Thymus (tissue), 14 donors: ENCODE measurements at places on chromosomes 4 and X.

DNA sequence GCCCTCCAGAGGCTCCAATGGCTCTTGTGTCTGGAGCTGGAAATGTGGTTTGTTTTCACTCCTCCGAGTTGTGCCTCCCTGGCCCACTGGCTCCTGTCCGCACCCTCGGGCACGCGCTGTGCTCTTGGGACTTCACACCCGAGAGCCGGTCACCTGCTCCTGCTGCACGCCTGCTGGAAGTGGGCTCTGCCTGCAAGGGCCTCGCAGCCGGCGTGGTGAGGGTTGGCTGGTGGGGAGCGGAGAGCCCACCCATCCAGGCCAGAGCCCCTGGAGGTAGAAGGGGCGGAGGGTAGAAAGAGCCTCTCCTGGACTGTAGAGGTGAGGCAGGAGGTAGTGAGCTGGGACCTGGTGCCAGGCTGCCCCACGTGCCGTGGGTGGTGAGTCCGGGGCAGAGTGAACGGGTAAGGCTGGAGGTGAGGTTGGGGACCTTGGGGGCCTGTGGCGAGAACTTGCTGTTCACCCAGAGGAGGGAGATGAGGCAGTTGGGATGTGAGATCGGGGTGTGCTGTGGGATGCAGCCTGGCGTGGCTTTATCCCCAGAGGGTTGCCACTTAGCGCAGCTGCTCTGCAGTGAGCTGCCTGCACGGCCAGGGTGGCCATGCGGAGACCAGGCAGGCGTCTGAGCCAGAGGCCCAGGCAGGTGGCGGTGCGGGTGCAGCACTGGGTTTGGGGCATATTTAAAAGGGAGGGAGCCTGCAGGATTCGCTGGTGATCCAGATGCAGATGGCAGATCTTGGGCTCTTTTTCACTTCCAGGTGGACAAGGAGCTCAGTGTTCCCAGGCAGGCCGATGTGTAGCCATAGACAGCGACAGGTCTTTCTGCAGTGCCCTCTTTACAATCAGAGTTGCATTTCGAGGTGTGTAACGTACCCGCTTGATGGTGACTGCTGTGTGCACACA, 48.8 kb downstream of the PCGF3 start:
- DNase-seq, result no peak

GRCh38 chrX:49277535-49277830, 7.9 kb downstream of the PPP1R3F start:
- DNase-seq, result no peak

DNA sequence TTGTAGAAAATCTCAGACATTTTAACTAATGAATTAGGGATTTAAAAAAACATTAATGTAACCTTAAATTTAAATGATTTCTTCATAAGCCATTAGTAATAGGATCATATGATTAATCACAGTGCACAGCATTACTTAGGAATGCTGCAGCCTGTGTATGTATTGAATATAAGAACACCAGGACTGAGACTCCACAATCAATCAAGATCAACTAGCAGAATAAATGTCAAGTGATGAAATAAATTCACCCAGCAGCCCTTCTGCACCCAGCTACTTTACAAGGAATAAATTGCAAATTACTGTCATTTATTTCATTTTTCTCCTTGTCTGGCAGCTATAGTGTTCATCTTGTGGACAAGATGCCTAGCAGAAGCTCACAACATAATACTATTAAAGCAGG, 46.5 kb downstream of the NEIL3 start:
- DNase-seq, result no peak

GRCh38 chr4:154858166-154858565, 77.1 kb downstream of the RBM46 start:
- no peak for DNase-seq

GRCh38 chrX:141405486-141405852, 163.2 kb upstream of the SPANXC start:
- no peak for DNase-seq

GRCh38 chr4:89645482-89645881, 191.5 kb downstream of the SNCA start:
- DNase-seq, result no peak

- DNase-seq, result no peak
Measured at GRCh38 chr4:159370286-159370685, 267.4 kb downstream of the RAPGEF2 start.

- no peak for DNase-seq
Measured at GRCh38 chr4:155026715-155027114, 181.7 kb upstream of the NPY2R start.

DNA sequence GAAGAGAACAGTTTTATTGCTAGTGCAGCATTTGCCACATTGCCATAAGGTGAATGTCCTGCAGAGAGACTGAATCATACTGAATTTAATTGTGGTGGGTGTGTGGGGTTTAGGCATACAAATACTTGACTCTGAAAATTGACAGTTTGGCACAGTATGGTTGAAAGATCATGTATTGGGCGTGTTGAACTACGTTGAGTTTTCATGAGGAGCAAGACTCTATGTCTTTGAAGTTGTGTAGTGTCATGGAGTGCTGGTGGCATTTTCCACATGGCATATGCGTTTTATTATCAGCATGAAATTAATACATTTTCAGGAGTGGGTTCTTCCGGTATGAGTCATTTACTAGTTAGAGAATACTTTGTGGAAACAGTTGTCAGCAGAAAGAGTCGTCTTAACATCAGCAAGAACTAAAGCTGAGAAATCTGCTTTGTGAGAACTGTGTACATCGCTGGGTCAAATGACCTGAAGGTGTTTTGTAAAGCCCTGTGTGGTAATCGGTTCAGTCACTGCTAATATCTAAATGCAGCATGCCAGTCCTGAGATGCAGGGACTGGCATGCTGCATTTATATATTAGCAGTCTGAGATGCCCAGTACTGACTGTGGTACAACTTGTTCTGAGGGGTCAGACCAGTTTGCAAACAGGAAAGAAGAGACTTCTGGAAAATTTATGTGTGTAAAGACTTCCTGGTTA, 50.3 kb downstream of the ARHGAP10 start:
- DNase-seq, result no peak

DNA sequence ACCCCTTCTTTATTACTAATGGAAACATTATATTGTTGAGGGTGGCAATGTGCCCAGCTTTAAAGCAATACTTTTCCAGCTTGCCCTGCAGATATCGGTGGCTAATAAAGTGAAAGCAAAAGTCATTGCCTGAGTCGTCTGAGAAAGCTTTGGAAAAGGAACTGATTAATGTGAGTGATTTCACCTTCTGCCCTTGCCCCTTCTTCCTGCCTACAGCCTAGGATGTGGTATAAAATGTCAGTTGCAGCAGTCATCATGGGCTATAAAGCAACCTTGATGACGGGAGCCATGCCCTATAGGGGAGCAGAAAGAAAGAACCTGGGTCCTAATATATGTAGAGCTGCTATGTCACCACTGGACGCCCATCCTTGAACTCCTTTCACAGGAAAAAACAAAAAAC, 132.4 kb upstream of the USP9X start:
- DNase-seq, result no peak

GRCh38 chrX:44216171-44216570, 127.3 kb downstream of the EFHC2 start:
- no peak for DNase-seq

- no peak for DNase-seq
Measured at GRCh38 chr4:138241281-138242075, 671 bp downstream of the SLC7A11 start.

DNA sequence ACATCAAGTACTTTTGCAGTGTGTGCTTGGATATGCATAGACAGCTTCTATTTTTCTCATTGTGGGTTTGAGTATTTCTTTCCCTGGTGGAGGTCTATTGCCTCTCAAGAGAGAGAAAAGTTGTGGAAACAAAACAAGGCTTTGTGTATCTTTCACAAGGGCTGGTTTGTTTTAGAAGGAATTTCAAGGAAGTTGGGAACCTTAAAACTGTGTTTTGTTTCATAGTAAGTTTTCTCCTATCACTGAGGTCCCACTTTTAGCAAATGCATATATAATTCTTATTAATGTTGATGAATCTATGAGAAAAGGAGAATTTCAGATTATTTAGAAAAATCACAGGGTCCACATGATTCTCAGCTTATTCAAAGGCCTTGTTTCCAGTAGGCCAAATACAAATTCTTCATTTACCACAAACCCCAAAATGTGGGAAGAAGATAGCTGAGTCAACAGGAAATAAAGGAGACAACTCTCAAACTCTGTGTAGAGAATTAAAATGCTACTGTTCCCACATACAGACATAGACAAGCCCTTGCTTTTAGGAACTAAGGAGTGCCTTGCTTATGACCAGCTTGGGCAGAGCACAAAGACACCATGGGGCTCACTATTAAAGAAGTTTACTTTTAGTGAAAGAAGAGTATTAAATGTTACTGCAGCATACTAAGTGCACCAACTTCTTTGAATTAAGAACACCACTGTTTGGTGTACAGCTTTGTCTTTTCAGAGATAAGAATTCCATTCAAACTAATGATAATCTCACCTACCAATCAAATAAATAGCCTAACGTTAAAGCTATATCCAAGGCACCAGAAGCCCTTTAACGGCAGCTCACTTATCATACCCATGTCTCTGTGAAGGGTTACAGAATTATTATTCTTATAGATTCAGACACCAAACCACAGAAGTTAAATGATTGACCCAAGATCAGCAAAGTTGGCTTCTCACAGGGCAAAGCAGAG, 177.4 kb upstream of the LEF1 start:
- no peak for DNase-seq

DNA sequence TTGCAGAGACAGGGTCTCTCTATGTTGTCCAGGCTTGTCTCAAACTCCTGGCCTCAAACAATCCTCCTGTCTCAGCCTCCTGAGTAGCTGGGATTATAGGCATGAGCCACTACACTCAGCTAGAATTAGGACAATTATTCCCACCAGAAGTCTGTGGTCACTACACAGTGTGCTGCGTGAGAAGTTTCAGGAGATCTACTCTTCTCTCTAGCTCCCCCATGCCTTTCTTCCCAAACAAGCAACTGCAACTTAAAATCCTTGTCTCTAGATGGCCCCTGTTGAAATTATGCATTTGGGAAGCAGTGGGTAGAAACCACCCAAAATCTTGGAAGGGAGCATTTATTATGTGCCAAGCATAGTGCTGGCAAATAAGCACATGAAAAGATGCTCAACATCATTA, 21.1 kb upstream of the MAP7D3 start:
- no peak for DNase-seq

DNA sequence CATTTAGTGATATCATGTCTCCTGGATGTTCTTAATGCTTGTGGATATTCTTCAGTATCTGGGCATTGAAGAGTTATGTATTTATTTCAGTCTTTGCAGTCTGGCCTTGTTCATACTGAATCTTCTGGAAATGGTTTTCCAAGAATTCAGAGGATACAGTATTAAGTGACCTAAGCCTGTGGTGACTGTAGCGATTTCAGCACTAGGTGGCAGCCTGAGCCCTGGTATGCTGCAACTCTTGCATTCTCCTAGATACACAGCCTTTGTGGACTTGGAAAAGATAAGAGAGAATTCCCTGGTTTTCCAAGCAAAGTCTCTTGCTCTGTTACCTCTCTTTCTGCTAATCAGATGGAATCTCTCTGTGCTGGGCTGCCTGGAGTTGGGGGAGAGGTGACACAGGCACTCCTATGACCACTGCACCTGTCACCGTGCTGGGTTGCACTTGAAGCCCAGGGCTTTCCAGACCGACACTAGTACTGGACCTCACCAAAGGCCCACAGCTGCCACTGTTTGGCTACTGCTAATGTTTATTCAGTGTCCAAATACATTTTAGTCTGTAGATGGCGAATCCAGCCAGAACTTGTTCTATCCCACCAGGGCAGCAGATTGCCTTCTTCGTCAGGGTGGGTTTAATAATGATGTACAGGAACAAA, 19.3 kb upstream of the SPIN2A start:
- no peak for DNase-seq
